ENCODE measurements at places on chromosomes 1 and 21. TPM values are rescaled to one million over a fixed set of nuclear protein-coding genes. Genes with fewer than 3 reads are reported as not detected.
A peak's percentile ranks its signal among the peaks of the same experiment; 100 is the strongest.

Gene FNBP1L
- total RNA-seq = 0.81 TPM

DNA sequence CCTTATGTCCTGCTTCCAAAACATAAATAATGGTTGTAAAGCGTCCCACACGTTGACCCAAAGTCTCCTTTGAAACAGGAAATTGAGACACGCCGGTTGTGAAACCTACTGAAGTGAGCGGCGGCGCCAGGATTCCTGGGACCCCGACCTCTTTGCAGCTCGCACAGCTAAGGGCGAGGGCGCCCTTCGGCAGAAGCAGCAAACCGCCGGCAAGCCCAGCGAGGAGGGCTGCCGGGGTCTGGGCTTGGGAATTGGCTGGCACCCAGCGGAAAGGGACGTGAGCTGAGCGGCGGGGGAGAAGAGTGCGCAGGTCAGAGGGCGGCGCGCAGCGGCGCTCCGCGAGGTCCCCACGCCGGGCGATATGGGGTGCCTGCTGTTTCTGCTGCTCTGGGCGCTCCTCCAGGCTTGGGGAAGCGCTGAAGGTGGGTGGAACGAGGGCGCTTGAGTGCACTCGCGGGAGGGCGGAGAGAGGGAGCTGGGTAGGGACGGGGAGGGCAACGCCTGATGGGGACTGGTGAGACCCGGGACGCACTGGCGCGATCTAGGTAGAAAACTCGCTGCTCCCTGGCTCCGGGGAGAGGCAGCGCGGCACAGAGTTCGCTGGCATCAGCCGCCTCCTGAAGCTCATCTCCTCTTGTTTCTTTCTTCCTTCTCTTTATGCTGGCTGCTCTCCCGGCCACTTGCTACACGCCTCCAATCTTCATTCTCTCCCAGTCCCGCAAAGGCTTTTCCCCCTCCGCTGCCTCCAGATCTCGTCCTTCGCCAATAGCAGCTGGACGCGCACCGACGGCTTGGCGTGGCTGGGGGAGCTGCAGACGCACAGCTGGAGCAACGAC is at the start of gene CD1D:
Gene CD1D, plus strand, starts transcription at position 155 of the 836 bp plus-strand sequence. Its CDS starts 207 bp downstream, at position 362.
- peak; percentile 11 for DNase-seq

- DNase-seq = no peak
Observed at GRCh38 chr1:165903672-165904071, 76.3 kb downstream of the UCK2 start.

DNA sequence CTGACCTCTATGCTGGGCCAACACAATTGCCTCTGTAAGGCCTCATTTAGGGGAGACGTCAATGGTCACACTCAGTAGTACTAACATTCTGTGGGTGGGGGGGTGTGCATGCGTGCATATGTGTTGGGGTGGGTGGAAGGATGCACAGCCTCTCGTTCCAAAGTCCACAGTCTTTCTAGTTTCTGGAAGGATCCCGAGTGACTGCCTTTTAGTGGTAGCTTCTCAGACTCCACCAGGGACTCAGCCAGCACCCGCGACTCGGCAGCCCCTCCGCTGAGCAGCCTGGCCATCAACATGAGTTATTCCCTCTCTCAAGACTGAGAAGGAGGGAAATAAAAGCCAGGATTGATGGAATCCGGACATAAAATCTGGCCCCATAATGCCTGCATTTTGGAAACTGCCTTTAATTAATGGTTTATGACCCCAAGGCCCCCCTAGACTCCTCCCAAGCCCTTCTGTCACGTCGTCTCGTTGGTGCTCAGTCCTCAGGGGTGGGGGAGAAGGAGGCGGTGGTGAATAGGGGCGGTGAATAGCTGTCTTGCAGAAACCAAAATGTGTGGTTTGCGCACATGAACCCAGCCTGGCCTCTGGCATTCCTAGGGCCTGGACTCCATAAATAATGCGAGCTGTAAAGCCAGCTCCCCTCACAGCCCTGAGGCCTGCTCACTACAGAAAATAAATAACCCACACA is 65.1 kb upstream of the TMEM51 start:
- no peak for DNase-seq

GRCh38 chr1:162388615-162389014 is 7.1 kb downstream of the C1orf226 start:
- no peak for DNase-seq

GRCh38 chr1:182614796-182615454 is 10.7 kb upstream of the RGS16 start:
- peak; percentile 76 for DNase-seq

DNA sequence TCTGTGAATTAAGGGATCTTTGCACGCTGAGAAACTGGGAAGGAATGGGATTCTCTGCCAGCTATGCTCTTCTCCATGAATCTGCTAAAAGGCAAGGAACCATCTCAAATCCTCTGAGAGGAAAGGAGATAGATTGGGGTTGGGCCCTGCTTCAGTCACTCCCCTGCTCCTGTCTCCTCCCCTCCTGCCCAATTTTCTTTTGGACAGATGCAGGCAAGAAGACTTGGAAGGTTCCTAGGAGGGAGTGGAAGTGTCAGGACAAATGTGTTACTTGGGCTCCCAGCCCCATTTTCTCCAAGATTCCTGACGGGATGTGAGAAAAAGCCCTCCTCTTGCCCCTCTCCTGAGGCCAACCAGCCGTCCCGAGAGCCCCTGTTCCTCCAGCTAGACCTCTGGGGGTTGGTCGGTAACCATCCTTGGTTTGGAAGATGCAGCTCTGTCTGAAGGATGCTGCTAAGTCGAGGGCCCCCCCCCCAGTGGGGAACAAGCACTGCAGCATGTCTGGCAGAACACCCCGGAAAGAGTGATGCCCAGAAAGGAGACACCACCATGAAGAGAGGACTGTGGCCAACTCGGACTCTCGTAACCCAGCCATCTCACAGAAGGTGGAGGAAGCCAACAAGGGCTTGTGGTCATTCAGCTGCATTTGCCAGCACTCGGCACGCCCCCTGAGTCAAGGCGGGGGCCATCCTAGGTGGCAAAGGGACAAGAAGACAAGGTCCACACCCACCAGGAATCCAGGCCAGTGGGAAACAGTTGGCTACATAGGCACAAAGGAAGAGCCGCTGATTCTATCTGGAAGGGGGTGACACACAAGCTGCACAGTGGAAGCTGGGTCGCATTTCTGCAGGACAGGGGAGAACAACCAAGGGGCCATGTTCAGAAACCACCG is 43.7 kb downstream of the CDK18 start:
- no peak for DNase-seq

DNA sequence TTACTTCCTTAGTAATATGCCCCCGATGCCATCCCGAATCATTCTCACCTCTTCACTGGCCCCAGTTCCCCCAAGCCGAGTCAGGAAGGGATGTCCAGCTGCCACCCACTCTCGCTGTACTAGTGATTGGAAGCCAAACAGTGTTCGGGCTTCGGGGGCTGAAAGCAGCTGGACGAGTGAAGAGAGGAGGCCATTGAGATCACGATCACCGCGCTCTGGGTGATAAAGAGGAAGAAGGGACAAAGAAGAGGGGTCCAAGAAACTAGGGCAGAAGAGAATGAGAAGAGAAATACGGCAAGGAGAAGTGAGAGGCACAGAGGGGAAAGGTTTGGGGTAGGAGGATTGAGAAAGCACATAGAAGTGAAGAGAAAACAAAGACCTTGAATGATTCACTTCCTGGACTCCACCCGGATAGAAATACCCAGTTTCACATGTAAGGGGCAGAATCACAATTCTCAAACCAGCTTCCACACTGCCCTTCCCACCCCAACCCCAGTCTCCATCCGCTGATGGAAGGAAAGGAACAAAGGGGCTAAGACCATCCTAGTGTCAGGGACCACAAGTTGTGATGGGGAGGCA is 3.7 kb upstream of the SF3B4 start:
- DNase-seq = no peak

- DNase-seq = peak; percentile 46
Observed at GRCh38 chr1:233379869-233380438, 52.4 kb downstream of the MAP3K21 start.

- no peak for DNase-seq
Observed at GRCh38 chr1:178039891-178040290, 54.0 kb upstream of the RASAL2 start.

Gene TMEM51
- total RNA-seq = not detected

GRCh38 chr1:244964112-244964971 is 100.0 kb upstream of the HNRNPU start:
- peak; percentile 27 for DNase-seq

Gene PIAS3
- total RNA-seq = 17.9 TPM

GRCh38 chr1:221087919-221088318 is 208.7 kb downstream of the HLX start:
- no peak for DNase-seq

Gene TCEA3
- total RNA-seq = 4.5 TPM

DNA sequence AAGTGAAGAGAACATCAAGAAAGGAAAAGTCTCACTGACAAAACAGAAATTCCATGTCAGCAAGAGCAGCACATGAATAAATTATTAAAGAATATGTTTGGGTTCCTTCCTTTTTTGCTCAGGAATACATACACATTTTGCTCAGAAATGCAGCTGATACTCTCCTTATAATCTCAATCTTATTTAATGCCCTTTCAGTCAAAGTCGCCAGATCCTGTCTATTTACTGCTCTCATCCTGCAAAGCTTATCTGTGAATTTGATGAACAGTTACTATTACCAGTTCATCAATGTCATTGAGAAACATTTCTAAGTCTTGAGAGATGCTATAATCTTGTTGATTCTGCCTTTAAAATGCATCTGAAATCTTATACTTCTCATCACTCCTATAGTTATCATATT is 543.1 kb upstream of the ZRANB2 start:
- no peak for DNase-seq

GRCh38 chr1:79388694-79389361 is 382.3 kb upstream of the ADGRL4 start:
- no peak for DNase-seq

- DNase-seq = no peak
Observed at GRCh38 chr1:152448095-152448494, 34.0 kb upstream of the CRNN start.

DNA sequence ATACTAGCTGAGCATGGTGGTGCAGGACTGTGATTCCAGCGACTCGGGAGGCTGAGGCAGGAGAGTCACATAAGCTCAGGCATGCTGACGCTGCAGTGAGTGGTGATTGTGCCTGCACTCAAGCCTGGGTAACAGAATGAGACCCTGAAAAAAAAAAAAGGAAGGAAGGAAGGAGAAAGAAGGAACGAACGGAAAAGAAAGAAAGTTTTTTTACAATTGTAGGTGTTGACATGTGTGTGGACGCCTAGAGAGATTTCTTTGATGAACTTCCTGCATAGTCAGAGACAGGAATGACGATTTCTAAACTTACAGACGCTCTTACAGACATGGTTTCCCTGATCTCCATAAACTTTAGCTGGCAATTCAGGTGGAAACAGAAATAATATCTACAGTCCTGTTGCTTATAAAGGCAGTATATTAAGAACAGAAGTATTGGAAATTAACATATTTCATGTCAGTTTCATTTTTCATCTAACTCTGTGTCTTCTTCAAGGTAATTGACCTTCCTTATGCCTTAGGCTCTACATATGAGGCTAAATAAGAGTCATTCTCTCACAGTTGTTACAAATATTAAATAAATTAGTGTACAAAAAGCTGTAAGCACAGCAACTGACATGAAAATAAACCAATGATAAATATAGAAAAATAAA is 4.1 kb downstream of the SAMSN1 start:
- DNase-seq = peak; percentile 37

Gene KCNJ10
- not detected for total RNA-seq

- DNase-seq = no peak
Observed at GRCh38 chr1:8525216-8525557, 207.3 kb downstream of the SLC45A1 start.

DNA sequence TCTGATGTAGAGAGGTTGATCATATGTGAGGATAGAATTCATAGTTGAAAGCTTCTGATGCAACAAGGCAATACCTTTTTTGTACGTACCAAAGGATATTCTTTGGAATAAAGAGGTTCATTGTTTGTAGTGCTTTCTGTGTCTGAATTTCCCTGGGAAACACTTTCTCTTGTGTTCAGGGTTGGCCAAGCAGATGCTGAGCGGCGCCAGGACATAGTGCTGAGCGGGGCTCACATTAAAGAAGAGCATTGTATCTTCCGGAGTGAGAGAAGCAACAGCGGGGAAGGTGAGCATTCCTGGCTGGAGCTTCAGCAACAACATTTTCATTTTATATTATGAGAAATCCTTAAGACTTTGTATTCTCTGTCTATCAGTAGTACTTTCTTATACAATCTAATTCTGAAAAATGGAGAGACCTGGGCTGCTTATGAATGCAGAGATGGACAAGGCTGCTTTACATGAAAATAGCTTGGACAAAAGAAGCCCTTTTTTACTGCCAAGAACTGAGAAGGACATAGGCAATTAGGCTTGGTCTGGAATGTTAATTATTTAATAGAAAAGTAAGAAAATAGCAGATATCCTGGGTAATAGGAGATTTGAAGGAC is 85.2 kb downstream of the KIF1B start:
- no peak for DNase-seq

GRCh38 chr1:100866041-100866900 is 28.4 kb downstream of the EXTL2 start:
- DNase-seq = no peak

- no peak for DNase-seq
Observed at GRCh38 chr21:31752967-31753366, 21.0 kb upstream of the SCAF4 start.

Gene SIPA1L2
- total RNA-seq = 6.1 TPM

Gene LCK
- total RNA-seq = 224 TPM

DNA sequence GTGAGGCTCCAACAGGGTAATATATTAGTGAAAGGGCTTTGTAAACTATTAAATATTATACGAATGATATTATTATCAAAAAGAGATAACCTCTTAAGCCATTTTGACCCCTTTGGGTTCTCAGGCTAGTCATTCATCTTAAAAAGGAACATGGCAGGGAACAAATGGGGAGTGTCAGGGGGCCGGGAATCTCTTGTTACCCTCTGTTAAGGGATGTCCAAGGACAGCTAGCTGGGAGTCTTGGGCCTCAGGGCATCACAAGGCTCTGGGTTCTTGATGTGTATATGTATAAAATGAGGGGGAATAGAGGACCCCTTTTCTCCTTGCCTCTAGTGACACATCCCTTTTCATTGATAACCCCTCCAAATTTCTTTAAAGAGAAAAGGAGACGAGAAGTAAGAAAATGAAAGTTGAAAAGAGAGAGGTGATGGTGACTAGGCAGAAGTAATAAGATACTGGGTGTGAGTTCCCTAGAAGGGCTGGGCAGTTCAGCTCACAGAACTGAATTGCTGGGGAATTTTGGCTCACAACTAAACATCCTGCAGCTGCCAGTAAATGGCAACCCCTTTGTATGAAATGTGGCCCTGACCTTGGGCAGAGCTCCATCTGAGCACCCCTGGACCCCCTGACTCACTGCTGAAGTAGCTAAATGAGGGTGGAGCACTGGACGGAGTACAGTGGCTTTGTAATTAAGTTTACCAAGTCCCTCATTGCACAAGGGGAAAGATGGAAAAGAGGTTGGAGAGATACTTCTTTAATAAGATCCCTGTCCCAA is 20.0 kb upstream of the ZNF326 start:
- no peak for DNase-seq

- DNase-seq = no peak
Observed at GRCh38 chr21:17921579-17922530, 102.7 kb upstream of the C21orf91 start.

Gene SLC44A5
- 0.40 TPM for total RNA-seq

Gene TRIM45
- 0.69 TPM for total RNA-seq

Data from activated CD4-positive, alpha-beta memory T cell treated with anti-CD3 and anti-CD28 coated beads for 36 hours (primary cell).